Naive thymus-derived CD8-positive, alpha-beta T cell (primary cell): ENCODE measurements at places on chromosomes 4 and X.

- DNase-seq, result no peak
These were observed 11.3 kb upstream of the PCYT1B start for GRCh38 chrX:24658421-24658820.

- no peak for DNase-seq
These were observed 6.5 kb downstream of the FAM199X start for GRCh38 chrX:104172788-104173187.

DNA sequence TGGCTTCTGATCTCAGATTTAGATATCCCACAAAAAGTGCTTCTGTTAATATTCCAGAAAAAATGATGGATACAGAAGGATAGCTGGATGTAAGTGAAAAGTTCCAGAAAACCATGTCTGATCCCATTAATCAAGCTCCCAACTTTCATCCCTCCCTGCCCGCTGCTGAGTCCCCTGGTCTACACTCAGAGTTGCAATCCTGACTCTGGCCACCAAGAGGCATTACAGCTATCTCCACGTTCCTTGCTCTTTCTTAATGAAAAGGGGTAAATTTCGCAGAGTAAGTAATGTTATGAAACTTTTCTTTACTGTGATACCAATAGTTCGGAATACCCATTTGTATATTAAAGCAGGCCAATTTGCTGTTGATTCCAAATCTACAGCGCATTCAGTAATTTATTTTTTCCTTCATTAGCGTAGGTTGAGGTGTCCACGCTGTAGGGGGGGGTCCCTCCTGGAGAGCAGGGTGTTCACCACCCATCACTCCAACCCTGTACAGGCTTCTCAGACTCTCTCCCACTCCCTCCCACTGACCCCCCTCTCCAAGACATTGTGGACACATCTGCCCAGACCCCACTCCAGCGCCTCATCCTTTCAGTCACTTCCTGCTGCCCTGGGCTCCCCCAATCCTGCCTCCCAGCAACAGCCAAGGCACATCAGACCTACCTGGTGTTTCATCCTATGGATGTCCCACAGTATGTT lies 55.1 kb downstream of the RAB40A start:
- DNase-seq, result peak; percentile 1

DNA sequence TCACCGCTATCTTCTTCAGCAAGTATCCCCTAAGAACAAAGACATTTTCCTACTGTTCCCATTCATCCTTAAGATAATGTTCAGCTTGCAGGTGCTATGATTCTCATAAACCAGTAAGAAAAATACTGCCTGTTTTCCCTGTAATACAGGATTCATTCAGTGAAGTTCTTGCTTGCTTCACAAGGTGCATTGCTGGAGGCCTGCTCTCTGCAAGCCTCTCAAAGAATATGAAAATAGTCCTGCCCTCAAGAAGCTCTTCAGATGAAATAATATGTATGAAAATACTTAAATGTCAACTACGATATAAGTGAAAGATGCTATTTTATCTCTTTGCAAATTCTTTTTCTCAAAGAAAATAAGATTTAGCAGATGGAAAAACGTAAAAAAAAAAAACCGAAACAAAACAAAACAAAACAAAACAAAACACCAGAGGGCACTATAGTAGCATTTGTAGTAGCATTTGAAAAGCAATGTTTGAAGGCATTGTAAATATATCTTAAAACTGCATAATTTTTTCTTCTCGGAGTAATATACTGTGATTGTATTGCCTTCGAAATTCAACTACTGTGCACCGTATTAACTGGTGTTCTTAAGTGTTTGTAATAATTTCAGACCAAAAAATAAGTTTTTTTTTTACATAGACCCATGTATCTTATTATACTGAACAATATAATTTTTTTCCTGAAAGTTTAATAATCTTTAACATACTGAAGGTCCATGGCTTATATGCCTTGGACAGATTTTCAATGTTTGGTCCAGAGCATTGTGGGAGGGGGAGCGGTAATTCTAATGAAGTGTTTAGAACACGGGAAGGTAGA lies 26.0 kb downstream of the ADH4 start:
- DNase-seq, result no peak

DNA sequence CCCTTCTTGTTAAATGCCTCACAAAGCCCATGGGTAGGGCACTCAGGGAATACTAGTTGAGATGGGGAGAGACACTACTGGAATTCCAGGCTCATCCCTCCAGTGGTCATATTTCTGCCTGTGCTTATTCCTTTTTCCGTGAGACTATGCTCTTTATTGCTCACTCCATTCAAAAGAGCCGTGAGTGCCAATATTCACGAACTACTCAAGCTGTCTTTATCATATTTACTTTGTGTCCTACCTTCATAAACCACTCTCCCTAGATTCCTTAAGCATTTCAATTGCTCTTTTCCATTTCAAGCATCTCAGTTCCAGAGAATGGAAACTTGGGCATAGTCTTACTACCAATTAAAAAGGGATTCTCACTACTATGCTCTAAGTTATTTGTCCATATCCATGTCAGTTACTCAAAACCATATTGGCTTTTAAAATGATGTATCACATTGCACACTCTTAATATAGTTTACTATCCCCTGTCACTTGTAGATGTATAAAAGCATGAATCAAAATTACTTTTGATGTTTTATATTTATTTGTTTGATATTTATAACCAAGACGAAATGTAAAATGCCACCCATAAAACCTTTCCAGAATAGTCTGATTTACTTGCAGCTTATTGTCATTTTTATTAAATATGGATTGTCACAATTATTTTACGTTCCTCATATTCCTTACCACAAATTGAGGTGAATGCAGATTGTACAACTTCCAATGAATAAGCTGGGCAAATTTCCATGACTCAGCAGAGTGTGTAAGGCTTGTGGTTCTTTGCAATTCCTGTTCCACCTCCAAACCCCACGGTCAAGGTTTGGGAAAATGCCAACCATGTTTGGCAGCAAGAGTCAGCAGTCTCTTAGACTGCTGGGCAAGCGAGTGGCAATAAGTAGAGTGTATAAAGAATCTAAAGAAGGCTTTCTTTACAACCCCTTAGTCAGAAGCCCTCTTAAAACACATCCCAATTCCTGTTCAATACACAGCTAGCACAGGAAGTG lies 24.4 kb downstream of the ENOX2 start:
- no peak for DNase-seq

GRCh38 chrX:17616936-17617335 lies 120.4 kb upstream of the SCML1 start:
- DNase-seq, result no peak

GRCh38 chr4:79395841-79396240 lies 12.2 kb downstream of the GK2 start:
- no peak for DNase-seq

DNA sequence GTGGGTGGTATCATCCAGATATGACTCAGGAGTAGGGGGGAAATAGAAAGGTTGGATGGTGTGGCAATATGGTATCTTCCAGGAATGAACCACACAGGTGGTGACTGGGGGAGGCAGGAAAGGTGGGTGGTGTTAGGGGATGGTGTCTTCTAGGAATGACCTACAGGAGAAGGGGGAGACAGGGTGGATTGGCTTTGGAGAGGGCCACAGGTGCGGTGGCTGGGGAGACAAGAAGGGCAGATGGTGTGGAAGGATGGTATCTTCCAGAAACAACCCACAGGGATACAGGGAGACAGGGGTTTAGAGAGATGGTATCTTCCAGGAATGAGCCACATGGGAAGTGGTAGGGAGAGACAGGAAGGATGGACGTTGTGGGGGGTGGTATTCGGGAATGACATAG lies 64.0 kb downstream of the MAOA start:
- no peak for DNase-seq

- no peak for DNase-seq
These were observed 17.6 kb upstream of the KIAA1210 start for GRCh38 chrX:119145241-119145653.

- DNase-seq, result no peak
These were observed 32.8 kb downstream of the RWDD4 start for GRCh38 chr4:183626168-183626567.

DNA sequence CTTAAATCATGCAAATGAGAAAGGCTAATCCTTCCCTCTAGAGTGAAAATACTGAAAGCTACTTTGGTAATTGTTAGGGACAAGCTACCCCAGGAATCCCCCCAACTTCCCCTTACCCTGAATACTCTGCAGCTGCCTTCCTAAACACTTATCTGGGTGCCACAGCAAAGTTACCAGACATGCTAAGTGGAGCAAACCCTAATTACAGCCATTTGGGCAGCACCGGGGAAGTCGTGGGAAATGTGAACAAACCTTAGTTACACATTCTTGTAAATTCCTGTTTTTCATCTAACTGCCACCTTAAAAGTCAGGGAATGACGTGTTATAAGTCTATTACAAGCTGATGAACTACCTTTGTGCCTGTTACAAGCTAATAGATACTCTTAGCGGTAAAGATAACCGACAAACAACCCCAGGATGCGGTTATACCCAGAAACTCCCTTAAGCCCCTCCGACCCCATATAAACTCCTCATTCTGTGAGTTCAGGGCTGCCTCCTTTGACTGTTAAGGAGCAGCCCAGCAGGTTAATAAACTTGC lies 66.0 kb upstream of the PLAC8 start:
- no peak for DNase-seq

DNA sequence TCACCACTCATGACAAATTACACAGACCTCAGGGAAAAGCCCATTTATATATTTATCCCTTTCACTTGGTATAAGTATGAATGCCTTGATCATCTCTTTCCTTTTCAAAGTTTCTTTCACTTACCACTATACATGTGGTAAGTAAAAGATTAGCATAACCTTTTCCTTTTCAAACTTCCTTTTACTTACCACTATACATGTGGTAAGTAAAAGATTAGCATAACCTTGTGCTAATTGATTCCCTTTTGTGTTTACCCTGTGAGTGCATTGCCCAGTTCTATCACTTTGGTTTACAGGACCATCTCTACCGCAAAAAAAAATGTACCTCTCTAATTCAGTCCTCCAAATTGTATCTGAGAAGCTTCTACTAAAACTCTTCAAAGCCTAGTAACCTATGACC lies 32.7 kb upstream of the TCEANC start:
- no peak for DNase-seq

- DNase-seq, result no peak
These were observed 140.9 kb downstream of the PAPSS1 start for GRCh38 chr4:107579099-107579498.

- DNase-seq, result peak; percentile 55
These were observed at the start of gene SGCB for GRCh38 chr4:52038103-52038912. TSS of gene SGCB (minus strand) at chr4:52038299. CDS start at chr4:52038259, 40 bp downstream.

GRCh38 chrX:150544222-150544787 lies 24.1 kb upstream of the MTM1 start:
- no peak for DNase-seq

- DNase-seq, result no peak
These were observed 52.3 kb downstream of the IL1RAPL2 start for GRCh38 chrX:104618106-104618895.

GRCh38 chr4:91170768-91171167 lies 1043.6 kb downstream of the CCSER1 start:
- no peak for DNase-seq

DNA sequence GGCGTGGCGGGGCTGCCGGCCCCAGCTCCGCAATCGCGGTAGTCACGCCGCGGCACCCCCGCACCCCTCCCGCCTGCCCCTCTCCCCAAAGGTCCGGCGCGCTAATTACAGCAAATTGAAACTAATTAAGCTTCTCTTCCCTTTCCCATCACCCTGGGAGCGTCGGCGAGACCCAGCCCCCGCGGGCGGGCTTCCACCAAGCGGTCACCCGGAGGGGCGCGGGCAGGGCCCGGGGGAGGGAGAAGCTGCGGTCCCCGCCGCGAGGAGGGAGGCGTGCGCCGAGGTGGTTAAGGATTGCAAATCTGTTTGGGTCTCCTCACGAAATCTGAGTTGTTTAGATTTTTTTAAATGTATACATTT lies 13.1 kb downstream of the ARX start:
- DNase-seq, result no peak

GRCh38 chr4:185435466-185435865 lies 9.7 kb upstream of the UFSP2 start:
- no peak for DNase-seq

- no peak for DNase-seq
These were observed 81.8 kb upstream of the NDP start for GRCh38 chrX:44054863-44055601.

- DNase-seq, result no peak
These were observed 84.3 kb upstream of the WDR1 start for GRCh38 chr4:10200869-10201268.

DNA sequence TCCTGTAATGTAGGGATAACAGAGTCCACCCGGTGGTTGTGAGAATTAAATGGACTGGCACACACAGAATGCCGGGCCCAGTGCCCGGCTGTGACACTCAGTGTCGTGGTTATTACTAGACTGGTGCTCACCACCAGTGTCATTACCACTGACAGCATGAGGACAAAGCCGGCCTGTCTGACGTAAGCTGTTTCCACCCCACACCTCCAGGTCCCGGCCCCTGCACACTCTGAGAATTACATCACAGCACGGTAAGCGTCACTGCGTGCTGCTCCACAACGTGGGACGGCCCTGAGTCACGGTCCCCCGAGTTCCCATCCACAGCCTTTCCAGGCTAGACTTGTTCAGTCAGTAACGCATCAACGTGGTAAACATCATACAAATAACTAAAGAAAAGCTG lies 22.9 kb downstream of the FAT1 start:
- DNase-seq, result no peak
